ENCODE measurements at places on chromosomes 12 and 14.

DNA sequence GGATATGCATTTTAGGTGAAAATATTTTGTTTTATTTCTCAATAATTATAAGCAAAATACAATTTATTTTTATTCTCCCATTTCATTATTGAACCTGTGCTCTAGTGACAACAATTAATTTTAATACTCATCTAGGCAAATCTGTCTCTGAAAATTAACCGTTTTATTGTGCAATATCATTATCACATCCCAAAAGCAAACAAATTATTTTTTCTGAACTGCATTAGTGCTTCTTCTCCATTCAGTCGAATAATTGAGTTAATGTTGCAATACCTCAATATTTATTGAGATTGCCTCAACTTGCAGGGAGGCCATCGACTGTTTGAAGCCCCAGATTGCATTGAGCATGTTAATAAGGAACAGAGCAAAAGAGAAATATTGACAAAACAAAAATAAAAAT lies 303.2 kb upstream of the LRFN5 start:
- no peak for DNase-seq

- DNase-seq: peak; percentile 77
Measured at GRCh38 chr12:50825372-50825838, 17.3 kb upstream of the TMPRSS12 start.

DNA sequence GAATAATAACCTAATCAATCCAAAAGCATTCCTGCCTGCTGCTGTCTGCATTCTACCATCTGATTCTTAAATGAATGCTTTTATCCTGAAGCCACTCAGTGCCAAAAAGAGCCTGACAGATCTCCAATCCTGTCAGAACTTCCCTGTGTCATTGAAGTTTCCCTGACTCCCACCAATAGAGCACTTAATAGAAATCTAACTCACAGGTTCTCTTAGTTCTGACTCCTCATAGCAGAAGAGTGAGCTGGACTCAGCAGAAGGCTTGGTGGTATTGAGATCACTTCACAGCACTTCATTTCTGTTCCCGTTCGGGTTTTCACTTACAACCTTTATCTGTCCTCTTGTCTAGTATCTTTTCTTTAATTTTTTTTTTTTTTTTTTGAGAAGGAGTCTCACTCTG lies 102.6 kb downstream of the OTOGL start:
- no peak for DNase-seq

DNA sequence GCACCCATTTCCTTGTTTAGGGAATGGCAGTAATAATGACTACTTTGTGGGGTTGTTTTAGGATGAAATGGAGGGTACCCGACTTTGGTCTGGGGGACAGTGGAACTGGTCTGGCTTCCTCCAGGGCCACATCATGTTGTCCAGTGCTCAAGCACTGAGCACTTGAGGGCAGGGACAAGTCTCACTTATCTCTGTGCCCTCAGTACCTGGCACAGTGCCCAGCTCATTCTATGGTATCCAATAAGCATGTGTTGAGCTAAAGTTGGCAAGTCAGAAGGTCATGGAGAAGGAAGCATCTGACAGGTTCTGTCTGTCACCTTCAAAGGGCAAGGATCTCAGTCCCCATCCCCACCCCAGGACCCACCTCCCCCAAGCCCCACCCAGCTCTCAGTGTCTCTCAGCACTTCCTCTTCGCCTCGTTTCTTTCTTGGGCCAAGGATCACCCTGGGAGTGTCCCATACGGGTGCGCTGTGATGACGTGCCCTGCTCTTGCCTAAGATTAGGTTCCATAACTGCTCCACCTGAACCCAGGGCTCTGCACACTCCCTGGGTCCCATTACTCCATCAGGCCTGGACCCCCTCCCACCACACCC lies 24.3 kb upstream of the TMEM106C start:
- no peak for DNase-seq

DNA sequence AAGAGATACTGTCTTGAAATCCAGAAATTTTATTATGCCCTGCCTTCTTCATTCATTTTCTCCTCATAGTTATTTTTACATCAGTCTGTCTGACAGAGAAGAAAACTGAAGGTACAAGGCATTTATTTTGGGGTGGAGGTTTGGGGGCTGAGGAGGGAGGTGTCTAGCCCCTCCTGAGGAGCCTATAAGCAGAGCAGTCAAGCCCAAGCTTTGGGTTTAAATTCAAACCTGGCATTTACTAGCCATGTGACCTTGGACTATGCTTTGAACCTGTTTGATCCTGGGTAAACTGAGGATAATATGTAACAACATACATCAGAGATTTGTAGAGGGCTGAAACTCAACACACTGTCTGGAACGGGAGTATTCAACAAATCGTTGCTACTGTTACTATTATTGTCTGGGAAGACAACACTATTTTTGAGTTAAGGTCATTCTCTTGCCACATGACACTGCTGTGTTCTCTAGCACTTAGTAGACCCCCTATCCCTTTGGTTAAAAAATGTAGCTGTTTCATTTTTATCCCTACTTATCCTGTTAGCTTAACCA lies 66.1 kb upstream of the STRN3 start:
- no peak for DNase-seq

DNA sequence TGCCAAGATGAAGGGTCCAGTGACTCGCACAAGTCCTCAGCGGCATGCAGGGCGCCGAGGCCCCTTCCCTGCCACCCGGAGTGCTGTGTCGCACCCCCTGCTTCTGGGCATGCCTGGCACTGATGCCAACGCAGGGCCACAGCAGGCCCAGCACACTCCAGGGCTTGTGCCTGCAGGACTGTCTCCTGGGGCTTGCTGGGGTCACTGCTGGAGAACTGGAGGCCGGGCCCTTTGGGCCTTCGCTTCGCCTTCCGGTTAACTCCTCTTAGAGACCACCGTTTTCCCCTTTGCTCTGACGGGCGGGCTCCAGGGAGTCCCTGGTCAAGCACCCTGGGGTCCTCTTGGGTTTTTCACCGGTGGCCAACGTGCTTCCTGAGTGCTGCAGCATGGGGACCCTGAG lies 79.6 kb downstream of the WDR20 start:
- no peak for DNase-seq

DNA sequence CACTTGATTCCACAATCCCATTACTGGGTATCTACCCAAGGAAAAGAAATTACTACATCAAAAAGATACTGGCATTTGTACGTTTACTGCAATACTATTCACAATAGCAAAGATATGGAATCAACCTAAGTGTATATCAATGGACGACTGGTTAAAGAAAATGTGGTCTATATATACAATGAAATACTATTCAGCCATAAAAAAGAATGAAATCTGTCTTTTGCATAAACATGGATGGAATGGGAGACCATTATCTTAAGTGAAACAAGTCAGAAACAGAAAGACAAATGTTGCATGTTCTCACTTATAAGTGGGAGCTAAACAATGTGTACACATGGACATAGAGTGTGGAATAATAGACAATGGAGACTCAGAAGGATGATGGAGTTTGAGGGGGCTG lies 5.0 kb upstream of the OS9 start:
- DNase-seq: no peak

DNA sequence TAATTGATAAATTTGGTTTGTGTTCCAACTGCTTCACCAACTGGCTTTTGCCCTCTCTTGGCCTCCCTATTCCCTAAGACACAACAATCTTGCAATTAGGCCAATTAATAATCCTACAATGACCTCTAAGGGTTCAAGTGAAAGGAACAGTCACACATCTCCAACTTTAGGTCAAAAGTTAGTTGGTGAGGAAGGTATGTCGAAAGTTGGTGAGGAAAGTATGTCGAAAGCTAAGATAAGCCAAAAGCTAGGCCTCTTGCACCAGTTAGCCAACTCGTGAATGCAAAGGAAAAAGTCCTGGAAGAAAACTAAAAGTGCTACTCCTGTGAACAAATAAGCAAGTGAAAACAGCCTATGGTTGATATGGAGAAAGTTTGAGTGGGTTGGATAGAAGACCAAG lies 32.6 kb downstream of the EGLN3 start:
- DNase-seq: peak; percentile 49

DNA sequence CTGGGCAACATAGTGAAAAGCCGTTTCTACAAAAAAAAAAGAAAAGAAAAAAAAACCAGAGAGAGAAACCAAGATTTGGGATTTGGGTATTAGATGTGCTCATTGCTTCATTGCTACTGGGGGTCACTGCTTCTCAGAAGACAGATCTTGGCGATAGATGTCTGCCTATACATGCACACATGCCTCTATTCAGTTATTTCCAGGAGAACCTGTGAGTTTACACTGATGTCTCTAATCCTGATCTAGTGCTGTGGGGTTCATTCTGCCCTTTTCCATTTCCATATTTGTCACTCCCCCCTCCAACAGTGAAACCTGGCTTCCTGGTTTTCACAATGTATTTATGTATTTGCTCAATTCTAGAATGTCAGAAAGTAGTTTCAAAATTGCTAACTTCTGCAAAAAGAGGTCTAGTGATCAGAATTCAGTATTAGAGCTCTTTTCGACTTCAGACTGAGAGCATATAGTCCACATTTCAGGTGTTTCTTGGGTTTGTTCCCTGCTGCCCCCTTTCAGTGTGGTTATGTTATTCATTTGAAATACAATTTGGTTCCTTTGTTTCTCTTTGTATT lies 111.0 kb downstream of the SLC25A47 start:
- DNase-seq: no peak

DNA sequence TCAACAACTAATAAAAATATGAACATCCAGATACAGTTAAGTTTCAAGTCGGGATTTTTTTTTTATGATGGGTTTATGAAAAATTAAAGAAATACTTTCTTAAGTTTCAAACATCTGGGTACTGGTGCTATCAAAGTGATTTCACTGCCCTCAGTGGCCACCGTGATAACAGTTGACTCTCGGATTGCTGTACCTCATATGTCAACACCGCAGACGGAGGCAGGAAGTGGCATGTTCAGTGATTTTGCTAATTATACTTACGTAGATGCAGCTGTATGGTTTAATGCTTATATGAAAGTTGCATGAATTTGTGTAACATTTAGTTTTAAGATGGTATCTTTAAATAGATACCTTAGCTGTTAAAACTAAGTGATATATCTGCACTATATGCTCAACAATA lies 20.8 kb upstream of the FBLN5 start:
- no peak for DNase-seq

- DNase-seq: peak; percentile 46
Measured at GRCh38 chr14:85248881-85249635, 280.9 kb upstream of the FLRT2 start.

- DNase-seq: no peak
Measured at GRCh38 chr14:61417883-61418455, 96.6 kb downstream of the PRKCH start.

DNA sequence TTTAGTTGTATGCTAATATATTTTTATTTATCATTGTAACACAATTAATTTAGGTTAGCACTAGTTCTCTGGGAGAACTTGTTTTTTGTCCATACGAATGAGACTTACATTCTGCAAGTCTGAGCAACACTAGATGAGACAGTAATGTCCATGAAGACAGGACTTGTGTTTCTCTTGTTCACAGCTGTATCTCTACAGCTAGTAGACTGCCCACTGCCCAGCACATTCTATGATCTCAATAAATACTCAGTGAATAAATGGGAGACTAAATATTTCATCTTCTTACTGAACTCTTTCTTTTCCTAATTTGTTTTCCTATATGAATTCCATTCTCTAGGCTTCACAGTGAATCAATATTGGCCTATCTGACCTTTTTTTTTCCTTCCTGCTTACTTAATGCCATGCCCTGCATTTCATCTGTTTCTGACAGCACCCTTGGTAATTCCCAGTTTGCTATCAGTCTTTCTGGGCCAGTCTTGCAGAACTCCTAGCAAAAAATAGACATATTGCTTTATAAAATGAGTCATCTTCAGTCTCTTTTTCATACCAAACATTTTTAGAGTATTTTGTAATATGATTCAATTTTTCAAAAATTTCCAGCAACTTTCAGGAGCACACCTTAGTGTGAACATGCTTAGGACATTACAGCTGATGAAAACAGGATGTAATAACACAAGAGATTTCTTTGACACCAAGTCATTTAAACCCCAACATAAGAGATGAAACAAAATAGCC lies 185.5 kb upstream of the ATP2B1 start:
- DNase-seq: peak; percentile 89

- DNase-seq: peak; percentile 42
Measured at GRCh38 chr14:96125536-96125935, 79.1 kb upstream of the BDKRB2 start.

DNA sequence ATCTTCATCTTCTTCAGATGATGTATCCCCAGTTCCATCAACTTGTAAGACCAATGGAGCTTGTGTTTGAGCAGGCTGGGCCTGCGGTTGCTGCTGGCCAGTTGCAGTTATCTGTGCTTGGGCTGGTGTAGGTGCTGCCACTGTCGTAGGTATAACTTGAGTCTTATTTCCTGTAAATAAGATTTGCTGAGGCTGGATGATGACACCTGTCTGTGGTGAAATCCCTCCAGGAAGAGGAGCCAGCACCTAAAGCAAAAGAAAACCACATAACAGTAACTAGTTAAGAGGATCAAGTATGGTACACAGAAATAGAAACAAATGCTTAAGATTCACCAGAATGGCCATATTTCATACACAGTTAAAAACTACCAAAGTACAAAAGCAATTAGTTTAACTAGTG lies 28.2 kb downstream of the GTF2A1 start:
- no peak for DNase-seq

DNA sequence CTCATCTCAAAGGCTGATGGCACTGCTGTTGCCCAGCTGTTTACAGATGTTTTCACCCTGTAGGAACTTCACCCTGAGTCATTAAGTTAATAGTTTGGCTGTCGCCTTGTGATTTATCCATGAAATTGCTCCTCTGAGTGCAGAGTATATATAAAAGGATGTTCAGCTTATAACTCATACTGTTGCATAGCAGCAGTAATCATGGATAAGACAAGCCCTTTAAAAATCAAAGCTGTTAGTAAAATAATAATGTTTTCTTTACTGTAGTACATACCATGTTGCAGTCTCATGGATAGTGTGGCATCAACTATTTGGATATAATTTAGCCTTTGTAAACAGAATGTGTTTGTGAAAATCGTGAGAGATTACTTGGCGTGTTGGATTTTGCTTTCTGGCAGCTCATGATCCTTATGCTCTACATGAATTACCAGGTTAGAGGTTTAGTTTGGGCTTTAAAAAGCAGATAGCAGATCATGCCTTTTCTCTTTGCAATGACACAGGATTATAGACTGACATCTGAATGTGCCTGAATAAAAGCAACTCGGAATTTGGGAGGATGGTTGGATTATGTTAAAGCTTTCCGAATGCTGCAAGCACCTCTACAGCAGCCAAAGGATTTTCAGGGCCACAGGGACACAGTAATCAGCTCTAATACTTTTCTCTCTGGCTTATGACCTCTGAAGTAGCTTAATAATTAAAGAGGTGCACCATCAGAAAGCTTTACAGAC lies 279.7 kb upstream of the ATP2B1 start:
- DNase-seq: no peak

- DNase-seq: no peak
Measured at GRCh38 chr12:130663514-130663913, 52.6 kb downstream of the RIMBP2 start.
